ENCODE measurements at places on chromosomes 11 and 22.

GRCh38 chr11:79708319-79708932, 267.6 kb upstream of the TENM4 start:
- DNase-seq, result no peak

GRCh38 chr11:48122656-48123055, 94.0 kb upstream of the OR4B1 start:
- no peak for DNase-seq

DNA sequence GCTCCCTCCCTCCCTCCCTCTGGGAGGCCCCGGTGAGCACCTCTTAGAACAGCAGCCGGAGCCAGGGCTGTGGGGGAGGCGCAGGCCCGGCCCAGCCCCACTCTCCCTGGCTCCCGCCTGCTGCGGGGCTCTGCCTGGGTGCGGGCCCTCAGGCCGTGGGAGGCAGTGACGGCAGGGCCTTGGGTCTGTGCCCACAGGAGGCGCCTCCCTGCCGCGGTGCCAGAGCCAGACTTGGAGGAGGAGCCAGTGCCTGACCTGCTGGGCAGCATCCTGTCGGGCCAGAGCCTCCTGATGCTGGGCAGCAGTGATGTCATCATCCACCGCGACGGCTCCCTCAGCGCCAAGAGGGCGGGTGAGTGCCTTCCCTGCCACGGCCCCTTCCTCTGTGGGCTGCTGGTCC, 9.5 kb downstream of the IRF7 start:
- no peak for DNase-seq

GRCh38 chr22:43296276-43296902, 46.8 kb downstream of the SCUBE1 start:
- DNase-seq, result no peak

DNA sequence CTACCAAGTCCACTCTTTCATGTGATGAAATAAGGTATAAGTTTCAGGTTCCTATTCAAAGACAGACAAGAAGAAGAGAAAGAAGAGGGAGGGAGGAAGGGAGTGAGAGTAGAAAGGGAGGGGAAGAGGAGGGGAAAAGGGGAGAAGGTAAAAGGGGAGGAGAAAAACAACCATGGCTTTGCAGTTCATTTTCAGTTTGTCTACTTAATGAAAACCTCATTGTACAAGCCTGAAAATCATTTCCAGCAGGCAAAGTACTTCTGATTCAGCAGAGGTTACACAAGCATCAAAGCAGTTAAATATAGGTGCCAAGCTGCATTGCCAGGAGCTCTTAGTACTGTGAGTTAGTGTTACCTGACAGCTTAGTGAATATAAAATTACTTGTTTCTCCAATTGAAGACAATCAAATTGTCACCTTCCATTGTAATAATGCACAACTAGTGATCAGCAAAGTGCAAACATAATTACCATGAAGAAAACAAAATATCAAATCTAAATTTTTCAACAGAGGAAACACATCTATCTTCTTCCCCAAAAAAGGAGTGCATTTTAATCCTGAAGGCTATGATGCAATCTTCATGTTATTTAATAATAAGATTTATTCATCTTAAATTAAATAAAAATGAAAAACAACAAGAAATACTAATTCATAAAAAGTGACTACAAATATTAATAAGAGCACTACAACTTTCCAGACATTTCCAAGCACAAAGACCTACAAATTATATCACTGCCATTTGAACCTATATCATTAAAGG, 8.2 kb downstream of the SOX6 start:
- DNase-seq, result no peak

DNA sequence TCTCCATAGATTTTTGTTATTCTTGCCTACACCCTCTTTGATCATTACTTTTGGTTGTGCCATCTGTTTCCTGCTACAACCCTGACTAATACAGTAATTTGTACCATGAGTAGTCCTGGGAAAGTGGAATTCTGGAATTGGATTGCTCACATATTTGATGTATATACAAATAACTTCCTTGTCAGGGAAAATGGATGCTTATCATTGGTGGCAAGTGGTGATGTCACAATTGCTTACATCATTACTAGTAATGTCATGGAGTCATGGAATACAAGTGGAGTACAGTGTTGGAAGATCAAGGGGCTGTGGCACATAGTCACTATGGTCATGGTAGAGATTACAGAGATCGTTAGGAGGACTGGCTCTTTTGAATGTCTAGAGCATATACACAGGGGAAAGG, 24.4 kb downstream of the AASDHPPT start:
- no peak for DNase-seq

- no peak for DNase-seq
Observed at GRCh38 chr11:15119826-15120225, 5.1 kb downstream of the INSC start.

DNA sequence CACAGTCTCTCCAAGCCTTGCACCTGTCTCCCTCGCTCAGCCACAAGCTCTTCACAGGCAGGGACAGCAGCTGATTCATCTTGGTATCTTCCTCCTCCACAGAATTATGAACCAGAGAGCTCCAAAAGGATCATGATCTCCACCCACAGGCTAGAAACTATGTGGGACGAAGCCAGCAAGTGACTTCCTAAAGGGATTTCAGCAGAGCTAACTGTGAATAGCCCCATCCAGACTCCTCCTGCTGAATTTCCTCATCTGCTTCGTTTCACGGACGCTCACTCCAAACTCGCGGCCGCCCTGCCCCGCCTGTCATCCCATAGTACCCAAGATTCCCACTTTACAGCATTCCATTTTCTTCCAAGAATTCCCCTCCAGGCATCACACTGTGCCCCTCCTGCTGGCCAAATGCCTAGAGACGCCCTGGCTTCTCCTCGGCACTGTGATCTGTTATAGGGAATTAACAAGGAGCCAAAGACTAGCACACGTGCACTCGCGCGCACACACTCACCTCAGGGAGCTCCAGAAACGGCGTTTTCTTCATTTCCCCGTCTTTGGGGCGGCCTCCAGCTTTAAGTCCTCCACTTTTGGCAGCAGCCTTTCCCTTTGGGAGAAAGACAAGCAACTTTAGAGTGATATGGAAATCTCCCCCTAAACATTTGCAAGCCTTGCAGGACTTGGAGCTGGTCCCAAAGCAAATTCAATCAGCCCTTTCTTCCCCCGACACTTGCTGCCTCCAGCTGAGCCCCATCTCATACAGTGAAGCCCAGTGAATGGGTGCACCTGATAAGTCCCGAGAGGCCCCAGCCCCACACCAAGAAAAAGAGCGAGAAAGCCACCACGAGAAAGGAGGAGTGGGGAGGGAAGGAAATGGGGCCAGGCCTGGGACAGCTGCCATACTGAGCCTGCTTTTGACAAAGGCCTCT, 35.5 kb downstream of the SPATA19 start:
- no peak for DNase-seq

Data from CD4-positive, alpha-beta T cell treated with Interleukin-10 for 1 hour (primary cell).